KBM-7 (cell line): ENCODE measurements at places on chromosomes 3 and 15.

DNA sequence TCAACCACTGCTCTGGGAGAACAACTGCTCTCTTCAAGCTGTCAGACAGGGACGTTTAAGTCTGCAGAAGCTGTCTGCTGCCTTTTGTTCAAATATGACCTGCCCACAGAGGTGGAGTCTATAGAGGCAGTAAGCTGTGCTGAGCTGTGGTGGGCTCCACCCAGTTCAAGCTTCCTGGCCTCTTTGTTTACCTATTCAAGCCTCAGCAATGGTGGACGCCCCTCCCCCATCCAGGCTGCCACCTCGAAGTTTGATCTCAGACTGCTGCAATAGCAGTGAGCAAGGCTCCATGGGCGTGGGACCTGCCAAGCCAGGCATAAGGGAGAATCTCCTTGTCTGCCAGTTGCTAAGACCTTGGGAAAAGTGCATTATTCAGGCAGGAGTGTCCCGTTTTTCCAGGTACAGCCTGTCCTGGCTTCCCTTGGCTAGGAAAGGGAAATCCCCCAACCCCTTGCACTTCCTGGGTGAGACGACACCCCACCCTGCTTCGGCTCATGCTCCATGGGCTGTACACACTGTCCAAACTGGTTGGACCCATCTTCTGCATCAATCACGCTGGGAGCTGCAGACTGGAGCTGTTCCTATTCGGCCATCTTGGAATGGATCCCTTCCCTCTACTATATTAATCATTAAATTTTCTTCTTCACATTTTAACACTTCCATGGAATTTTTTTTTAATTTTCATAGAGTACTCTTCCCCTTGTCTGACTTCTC, 167.0 kb upstream of the UBE2E2 start:
- no peak for DNase-seq

DNA sequence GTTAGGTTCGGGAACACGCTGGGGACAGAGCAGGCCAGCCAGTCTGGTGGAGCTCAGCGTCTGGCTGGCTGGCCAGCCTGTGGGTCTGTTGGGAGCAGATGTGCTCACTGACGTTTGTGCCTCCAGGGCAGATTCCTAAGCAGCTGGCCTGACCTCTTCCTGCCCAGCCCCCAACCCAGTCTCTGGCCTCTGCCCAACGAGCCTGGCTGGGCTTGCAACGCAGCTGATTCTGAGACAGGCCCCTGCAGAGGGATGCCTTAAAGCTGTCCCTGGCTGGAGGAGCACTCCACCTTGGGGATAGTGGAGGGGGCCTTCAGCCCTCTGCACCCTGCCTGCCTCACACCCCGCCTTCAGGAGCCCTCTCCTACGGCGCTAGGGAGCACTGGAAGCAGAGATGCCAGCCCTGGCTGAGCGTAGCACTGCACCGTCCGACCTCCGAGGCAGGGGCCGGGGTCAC, 46.0 kb downstream of the KLF13 start:
- no peak for DNase-seq

DNA sequence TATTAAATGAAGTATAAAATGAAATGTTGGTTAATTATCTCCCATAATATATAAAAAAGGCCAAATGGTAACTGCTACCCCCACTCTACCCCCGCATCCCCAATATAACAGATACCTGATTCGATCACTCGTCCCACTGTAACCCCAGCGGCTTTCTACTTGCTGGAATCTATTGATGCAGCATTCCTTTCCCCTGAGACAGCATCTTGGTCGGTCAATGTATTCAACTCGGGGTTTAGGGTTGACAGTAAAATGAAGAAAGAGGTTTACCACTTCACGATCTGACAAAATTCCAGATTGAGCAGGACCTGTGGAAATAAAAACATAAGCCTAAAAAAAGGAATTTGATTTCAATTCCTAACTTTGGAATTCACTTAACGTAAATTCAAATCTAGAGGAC, 18.6 kb upstream of the C15orf40 start:
- DNase-seq, result no peak

GRCh38 chr15:93378558-93378957, 289.5 kb upstream of the RGMA start:
- no peak for DNase-seq

DNA sequence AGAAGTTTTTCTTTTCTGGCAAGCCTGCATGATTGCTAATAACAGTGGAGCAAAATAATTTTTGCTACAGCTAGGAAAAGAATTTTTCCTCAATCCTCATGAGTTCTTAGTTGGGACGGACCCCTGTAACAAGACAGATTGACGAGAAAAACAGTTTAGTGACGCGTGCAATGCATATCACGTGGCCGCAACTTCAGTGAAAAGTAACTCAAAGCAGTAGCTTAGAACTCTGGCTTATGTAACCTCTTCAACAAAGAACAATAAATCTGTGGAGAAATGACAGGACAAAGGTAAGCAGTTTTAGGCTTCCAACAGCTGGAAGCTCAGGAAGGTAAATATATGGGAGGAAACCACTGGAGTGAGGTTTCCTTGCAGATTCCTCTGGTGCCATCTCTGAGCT, 19.7 kb downstream of the FAM107A start:
- DNase-seq, result no peak

GRCh38 chr3:62139957-62140356, 233.4 kb downstream of the FEZF2 start:
- no peak for DNase-seq

- no peak for DNase-seq
Measured at GRCh38 chr3:103126115-103126514, 691.3 kb downstream of the ZPLD1 start.

- no peak for DNase-seq
Measured at GRCh38 chr3:52327486-52328290, 11.6 kb downstream of the DNAH1 start.

DNA sequence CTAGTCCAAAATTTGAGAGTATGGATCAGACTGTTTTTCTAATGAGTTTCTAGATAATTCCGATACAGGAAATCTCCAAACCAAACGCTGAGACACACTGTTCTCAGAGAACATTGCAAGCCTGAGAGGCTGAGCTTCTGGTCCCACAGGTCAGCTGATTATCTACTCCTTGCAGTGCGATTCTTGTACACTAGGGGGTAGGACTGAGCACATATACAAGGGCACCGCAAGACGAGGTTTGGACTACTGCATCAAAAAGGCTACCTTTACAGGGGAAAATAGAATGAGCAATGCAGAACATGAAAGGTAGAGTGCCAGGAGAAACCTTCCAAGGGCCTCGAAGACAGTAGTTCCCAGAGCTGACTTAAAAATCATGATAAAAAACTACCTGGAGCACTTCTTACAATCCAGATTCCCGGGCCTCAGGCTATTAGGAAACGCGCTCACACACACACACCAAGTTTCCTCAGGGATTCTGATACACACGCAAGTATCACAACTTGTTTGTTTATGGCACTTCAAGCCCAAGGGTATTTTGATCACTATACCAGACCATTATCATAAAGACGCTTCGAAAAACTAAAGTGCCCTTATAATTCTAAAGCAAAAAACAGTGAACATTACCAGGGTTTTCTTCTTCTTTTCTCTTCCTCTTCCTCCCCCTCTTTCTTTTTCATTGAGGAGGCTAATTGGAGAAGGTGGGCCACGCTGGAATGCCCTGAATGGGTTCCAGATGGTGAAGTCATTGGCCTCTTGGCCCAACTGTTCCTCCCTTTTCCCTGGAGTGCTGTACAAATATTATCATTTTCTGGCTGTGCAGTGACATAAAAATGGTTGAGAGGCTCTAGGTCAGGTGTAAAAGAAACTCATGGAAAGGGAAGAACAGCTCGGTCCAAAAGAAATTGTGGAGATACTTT, 61.8 kb downstream of the SLC12A8 start:
- peak; percentile 74 for DNase-seq

DNA sequence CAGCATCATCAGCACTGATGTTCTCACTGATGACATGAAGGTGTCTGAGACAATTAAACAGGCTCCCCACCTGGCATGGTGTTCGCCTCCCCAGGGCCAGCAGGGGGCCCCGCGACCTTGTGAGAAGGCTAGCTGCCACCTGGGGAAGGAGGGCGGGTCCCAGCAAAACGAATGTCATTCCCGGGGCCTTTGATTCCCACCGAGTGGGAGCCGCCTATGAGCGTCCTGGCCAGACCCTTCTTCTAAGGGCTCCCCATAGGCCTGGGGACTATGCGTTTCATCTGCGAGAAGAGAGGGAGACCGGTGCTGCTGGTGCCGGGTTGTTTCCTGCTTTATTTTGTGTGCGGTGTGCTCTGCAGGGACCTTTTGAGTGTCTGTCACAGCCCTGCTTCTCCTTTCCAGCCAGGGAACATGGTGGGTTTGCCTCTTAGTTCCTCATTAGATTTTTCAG, 20.5 kb upstream of the MINDY4B start:
- peak; percentile 84 for DNase-seq

- no peak for DNase-seq
Measured at GRCh38 chr15:56339594-56339993, 25.6 kb upstream of the TEX9 start.

GRCh38 chr3:127911421-127911931, 3.6 kb upstream of the KBTBD12 start:
- DNase-seq, result no peak

DNA sequence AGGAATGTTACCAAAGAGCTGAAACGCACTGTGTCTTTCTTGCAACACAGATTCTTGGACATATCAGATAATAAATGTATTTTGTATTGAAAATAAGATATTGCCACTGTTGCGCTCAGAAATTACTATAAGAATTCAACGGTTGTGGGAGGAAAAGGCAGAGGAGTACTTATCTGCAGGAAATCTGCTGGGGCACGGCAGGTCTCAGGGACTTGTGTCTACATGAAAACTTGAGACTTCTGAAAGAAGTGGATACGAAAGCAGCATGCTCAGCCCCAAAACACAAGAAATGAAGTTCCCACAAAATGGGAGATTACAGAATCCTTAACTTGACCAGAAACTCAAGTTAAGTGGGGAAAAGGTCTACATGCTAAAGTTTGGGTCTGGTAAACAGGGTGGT, 86.5 kb downstream of the IGSF11 start:
- no peak for DNase-seq

- peak; percentile 30 for DNase-seq
Measured at GRCh38 chr3:12579456-12579855, 22.6 kb downstream of the MKRN2 start.

GRCh38 chr15:81072551-81072950, 61.5 kb upstream of the CFAP161 start:
- DNase-seq, result no peak

- DNase-seq, result no peak
Measured at GRCh38 chr3:8197384-8197783, 304.2 kb upstream of the LMCD1 start.

DNA sequence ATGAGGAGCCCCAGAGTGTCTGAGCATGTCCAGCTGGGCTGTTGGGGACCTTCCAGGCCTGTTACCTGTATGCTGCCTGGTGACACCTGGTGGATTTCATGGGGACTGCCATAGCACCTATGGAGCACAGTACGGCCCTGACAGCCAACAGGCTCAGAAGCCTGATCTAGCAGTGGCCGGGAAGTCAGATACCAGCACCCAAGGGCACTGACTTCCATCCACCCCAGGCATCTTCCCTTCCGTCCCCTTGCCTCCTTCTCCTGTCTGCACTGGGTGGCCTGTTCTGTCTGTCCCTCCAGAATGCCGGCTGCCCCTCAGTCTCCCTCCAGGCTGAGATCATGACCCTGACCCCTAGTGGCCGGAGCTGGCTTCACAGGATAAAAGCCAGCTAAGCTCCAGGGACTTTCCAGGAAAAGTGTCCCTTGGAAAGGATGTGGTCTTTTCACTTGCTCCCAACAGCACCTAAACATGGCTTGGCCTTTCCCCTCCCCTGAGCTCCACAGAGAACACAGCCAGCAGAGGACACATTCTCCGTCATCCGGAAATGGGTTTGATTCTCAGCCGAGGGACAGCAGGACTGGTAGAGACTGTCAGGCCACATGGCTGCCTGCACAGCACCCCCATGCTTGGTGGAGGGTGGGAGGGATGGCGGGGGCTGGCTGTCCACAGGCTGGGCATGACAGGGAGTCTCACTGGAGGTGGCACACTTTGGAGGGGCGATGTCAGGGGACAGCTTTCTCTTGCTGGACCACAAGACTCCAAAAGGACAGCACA, 9.5 kb downstream of the RPS17 start:
- DNase-seq, result peak; percentile 93
